Stimulated activated CD4-positive, alpha-beta T cell treated with anti-CD3 and anti-CD28 coated beads, Interleukin-4, amount 100 ng/mL, for 48 hours (primary cell): ENCODE measurements at places on chromosomes 7 and 10.

GRCh38 chr7:151115836-151116418 is 29.7 kb downstream of the AGAP3 start:
- no peak for DNase-seq

DNA sequence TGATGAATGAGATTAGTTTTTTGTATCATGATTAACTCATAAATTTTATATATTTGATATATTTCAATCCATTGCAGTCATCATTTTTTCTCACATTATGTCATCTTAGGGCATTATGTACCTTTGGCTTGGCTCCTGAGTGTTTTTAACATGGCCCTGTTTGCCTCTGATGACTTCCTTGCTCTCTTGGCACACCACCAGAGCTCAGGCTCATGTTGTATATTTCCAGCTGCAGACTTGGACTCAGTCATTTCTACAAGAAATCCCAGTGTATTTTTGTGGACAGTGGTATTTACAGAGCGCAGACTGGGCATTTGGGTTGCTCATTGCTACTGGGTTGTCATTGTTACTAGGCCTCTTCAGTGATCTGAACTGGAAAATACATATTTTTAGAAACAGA is 188.5 kb downstream of the ADRA2A start:
- DNase-seq, result no peak

GRCh38 chr7:28808796-28809533 is 149.2 kb downstream of the TRIL start:
- DNase-seq, result no peak

DNA sequence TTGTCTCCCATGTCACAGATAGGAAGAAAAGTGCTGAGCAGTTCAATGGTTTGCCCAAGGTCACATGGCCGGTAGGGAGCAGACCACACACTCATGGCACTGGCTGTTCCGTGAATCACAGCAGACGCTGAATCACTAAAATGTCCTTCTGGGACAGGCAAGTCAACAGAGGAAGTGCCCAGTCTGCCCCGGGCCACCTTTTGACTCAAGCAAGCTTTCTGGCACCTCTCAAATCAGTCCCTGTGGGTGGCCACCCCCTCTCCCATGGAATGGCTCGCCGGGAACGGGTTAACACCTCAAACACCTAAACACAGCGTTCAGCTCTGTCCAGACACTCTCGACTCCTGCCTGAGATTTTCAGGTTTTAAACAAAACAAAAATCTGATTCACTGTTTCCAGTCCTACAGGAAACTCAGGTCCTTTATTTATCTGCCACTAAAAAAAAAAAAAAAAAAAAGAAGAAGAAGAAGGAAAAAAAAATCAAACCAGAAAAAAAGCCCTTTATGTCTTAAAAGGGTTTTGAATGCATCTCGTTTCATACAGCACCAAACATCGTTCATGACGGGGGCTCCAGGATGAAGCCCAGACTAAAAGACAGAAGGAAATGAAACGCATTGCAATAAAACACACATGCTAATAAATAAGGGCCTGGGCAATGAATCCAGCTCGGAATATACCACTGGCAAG is 15.5 kb downstream of the CARD11 start:
- DNase-seq, result peak; percentile 37

GRCh38 chr10:70680899-70681730 is 8.8 kb downstream of the ADAMTS14 start:
- no peak for DNase-seq

DNA sequence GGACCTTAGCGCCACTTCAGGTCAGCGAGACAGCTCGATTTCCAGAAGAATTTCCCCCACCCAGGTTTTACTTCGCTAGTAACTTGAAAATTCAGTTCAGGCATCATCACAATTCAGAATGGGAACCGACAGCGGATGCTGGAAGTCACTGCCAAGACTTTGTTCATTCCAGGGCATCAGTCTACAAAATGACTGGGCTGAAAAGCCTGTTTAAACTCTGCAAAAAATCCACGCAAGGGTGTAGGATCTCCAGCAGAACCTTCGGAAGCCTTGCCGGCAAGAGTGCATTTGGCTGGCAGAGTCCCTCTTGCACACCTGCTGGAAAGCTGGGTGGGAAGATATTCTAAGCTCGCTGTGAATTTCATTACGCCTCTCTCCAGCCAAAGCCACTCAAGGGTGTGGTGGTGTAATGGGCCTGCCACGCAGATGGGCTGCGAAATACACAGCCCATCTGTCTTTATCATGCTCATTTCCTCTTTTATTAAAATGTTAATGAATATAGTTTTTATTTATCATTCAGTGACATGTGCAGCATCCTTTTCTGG is 672.0 kb upstream of the FOXK1 start:
- DNase-seq, result no peak
